ENCODE measurements at places on chromosomes 2 and 18.

DNA sequence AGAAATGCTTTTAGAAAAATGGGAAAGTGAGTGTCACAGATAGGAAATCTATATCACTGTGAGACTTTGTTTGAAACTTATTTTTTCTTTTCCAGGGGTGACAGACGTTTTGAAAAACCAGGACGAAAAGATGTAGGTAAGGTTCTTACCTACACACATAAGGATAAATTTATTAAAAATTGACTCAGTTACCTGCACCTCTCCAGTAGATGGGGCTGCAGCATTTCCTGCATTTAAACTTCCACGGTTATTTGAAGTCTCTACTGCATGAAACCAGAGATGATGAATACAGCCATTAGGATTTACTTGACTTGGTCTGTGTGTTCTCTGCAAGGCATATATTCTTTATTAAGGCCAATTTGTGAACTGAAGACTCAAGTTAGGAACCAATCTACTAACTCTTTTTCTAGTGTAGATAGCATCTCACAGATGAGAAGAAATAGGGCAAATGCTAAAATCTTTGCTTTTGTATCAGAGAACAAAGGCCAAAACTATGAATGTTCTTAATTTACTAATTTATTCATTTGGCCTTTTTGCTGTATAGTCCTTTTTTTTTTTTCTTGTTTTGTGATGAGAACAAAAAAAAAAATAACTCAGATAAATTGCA is 15.0 kb downstream of the KCNJ13 start:
- DNase-seq = peak; percentile 64

- DNase-seq = no peak
Observed at GRCh38 chr18:56083097-56083521, 495.1 kb upstream of the TCF4 start.

- DNase-seq = no peak
Observed at GRCh38 chr2:152075461-152076050, 23.3 kb downstream of the CACNB4 start.

- no peak for DNase-seq
Observed at GRCh38 chr18:55997151-55997561, 409.2 kb upstream of the TCF4 start.

GRCh38 chr2:112942654-112943002 is 31.7 kb downstream of the IL37 start:
- DNase-seq = no peak

GRCh38 chr2:183597841-183598240 is 473.6 kb downstream of the NUP35 start:
- no peak for DNase-seq

DNA sequence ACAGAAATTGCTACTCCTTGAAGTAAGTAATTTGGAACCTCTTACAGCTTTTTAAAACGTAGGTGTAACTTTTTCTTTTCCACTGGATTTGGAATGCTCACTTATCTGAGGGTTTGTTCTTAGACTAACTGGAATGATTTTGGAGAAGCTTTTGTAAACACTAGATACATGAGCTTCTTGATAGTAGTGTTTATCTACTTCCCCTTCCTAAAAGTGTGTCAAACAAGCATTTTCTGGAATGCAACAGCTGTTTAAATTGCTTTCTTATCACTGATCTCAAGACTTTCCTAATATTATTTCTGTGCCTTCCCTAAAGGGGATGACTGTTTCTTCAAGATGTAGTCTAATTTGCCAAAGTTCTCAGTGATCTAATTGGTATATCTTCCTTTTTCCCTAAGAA is 282.6 kb downstream of the CCDC178 start:
- DNase-seq = no peak

- DNase-seq = no peak
Observed at GRCh38 chr2:101124643-101125366, 26.4 kb downstream of the TBC1D8 start.

DNA sequence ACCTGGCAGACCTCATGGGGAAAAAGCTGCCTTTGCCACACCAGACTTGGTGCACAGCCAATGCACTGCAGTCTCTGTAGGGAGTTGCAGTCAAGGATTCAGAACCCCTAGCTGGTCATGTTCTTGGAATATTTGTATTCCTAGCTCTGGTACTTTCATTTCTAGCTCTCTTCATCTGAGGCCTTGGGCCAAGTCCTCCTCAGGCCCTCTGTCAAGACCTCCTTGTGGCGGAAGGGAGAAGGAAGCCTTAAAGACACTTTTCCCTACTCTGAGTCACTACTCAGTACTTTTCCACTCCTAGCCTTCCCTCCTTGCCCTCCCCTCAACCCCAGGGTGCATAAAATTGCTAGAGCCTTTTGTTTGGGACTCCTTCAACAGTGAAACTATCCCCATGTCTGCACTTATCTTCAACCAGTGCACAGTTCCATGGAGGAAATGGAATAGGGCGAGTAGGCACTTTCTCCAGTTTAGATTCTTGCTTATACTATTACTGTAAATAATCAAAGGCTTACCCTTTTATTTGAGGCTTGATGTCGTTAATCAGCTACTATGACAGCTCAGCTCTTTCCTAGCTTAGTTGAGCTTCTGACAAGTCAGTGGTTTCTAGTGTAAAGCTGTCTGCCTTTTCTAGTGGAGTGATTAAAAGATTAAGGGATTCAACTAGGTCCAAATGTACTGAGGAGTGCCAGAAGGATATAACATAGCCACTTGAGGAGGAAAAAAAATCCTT is 15.8 kb downstream of the M1AP start:
- no peak for DNase-seq

GRCh38 chr18:12362473-12363174 is 14.4 kb downstream of the AFG3L2 start:
- peak; percentile 18 for DNase-seq

DNA sequence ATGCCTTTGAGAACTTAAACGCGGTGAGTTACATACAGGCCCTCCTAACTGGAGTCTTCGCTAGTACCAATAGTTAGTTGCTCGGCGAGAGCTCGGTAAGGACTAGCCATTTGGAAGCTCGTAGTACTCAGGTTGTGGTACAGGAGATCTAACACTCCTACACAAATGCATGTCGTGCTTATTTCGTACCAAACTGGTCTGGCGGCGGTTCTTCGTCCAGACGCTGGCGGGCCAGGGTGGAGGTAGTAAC is 346 bp upstream of the VRK2 start:
- DNase-seq = no peak

DNA sequence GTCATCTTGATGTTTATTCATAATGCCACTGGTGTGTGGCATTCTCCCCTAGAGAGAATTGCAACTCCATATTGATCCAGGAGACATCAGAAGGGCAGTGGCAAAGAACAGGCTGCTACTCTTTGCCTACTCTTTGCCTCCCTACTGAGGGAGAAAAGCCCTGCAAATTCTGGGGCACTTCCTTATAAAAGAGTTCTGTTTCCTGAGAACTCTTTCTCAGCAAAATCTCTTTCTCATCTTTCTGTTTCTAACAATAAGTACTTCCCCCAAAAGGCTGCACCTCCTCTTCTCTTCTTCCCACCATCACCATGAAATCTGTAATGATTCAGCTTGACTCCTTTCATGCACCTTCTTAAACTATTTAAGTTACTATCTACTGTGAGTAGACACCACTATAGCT is 270.3 kb downstream of the MREG start:
- DNase-seq = no peak

- no peak for DNase-seq
Observed at GRCh38 chr18:22417496-22418188, at the start of gene CTAGE1. Gene CTAGE1 (minus strand): TSS chr18:22417915. CDS start chr18:22417811, 104 bp downstream.

DNA sequence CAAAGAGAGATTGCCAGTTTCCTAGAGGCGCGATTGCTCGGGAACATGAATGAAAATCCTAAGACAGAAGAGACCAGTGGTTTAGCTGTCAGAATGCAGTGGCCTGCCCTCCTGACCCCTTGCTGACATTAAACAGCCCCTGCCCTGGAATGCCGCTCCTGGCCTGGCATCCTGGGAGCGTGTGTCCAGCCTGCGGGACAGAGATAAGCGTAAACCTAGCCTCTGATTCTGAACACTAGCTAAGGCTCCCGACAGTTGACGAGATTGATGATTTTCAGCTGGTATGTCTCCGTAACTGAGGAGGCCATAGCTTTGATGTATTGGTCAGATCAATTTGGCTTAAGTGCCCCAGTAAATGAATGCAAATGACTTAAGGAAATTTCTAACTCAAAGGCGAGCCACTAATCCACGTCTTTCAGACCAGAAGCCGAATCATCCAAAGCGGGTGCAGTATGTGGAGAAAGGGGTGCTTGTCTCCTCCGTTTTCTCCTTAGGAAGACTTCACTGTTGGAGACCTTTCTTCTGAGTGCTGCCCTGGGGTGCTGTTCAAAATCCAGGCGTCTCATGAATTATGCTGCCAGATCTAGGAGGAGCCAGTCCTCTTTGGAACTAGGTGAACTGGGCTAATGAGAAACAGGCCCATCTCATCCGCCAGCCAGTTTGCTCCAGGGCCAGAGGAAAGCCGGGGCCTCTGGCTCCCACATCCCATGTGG is 142.5 kb upstream of the L3MBTL4 start:
- DNase-seq = no peak

DNA sequence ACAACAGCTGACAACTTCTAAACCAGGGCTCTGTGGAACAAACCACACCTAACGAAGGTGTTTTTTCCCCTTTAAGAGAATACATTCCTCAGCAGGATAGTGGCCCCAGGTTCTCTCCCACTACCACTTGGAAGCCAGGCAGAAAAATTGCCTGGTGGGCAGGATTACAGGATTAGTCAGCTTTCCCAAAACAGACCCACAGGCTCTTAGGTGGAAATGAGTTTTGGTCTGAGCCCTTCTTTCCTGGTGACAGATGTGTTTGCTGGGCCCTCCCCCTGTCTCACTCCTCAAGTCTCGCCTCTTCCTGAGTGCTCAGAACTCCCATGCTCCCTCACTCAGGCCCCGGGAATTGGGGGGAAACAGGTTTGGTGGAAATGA is 139.4 kb upstream of the HAAO start:
- no peak for DNase-seq

DNA sequence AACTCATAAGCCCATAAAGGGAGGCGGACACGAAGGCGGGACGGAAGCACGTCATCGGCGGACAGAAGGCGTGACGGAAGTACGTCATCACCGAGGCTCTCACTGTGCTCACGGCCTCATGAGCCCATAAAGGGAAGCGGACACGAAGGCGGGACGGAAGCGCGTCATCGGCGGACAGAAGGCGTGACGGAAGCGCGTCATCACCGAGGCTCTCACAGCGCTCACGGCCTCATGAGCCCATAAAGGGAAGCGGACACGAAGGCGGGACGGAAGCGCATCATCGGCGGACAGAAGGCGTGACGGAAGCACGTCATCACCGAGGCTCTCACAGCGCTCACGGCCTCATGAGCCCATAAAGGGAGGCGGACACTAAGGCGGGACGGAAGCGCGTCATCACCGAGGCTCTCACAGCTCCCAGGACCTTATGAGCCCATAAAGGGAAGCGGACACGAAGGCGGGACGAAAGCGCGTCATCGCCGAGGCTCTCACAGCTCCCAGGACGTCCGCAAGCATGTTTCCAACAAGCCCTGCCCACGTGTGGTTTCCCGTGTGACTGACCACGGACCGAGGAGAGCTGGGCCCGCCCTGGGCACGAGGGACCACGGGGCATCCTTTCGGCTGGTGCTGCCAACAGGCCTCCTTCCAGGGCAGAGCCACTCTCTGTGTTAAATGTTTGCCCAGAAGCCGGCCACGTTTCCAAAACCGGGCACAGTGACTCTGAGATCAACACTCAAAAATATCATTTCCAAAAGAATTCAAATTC is 182.7 kb upstream of the SALL3 start:
- no peak for DNase-seq

DNA sequence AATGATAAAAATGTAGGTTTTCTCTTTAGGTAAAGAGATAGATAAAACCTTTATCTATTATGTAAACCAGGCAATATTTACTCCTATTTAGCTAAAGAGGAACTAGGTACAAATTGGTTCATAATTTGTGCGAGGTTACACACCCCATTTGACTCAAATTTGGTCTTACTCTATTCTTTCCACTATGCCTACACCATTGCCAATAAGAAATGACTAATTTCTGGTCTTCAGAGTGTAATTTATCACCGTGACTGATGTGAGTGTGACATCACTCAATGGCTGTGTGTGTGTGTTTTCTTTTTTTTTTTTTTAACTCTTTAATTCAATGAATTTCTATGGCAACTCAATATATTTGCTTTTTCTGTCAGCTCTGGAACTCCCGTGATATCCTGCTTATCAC is 955.8 kb downstream of the TDRD15 start:
- no peak for DNase-seq

GRCh38 chr2:218290316-218291261 is 1.7 kb downstream of the TMBIM1 start:
- no peak for DNase-seq

GRCh38 chr18:78632111-78632541 is 347.5 kb upstream of the SALL3 start:
- peak; percentile 33 for DNase-seq

- DNase-seq = no peak
Observed at GRCh38 chr18:5909125-5909524, 13.8 kb upstream of the TMEM200C start.

- peak; percentile 38 for DNase-seq
Observed at GRCh38 chr2:62475172-62476011, 30.6 kb downstream of the TMEM17 start.

- DNase-seq = no peak
Observed at GRCh38 chr2:5190023-5190422, 502.2 kb upstream of the SOX11 start.

GRCh38 chr2:213696442-213696841 is 412.2 kb downstream of the SPAG16 start:
- no peak for DNase-seq

DNA sequence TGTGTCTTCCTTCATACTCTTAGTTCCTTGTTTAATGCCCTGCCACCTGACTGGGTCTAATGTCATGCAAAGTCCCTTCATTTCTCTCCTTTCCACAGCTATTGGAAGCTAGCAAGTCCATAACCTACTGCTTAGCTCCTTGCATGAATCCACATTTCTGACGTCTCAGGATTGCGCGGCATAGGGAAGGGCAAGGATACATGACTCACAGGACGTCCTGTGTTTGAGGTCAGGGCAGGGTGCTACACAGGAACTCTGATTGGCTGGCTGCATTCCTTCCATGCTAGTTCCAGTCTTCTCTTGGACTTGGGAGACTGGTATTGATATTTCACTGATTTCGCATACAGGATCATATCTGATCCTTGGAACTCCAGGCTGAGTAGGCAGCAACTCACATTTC is 137.9 kb downstream of the CDH2 start:
- no peak for DNase-seq

GRCh38 chr2:163407296-163407695 is 328.5 kb downstream of the FIGN start:
- DNase-seq = no peak

DNA sequence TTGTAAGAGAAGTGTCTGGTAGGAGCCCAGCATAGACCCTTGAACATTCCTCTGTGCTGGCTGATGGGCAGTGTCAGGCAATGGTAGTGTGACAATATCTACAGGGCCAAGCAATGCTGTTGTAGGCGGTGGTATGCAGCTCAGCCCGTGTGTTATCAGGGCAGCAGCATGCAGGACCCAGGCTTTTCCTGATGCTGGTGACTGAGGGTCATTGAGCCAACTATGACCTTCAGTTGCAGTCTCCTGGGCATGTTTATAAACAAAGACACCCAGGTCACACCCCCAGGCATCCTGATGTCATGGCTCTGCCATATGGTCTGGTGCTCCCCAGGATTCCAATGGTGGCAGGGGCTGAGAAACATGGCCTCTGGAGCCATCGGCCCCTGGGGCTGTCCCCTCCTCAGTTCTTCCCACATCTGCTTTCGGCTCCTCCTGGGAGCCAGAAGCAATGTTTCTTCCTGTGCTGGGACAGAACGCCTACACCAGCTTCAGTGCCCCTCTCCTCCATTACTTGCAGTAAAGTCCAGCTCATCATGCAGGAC is 518.0 kb upstream of the HS6ST1 start:
- no peak for DNase-seq

- DNase-seq = no peak
Observed at GRCh38 chr2:55875434-55876135, 48.0 kb downstream of the EFEMP1 start.

GRCh38 chr2:206443735-206444527 is 599 bp downstream of the ADAM23 start:
- no peak for DNase-seq
